ENCODE measurements at places on chromosomes 11 and 22.

DNA sequence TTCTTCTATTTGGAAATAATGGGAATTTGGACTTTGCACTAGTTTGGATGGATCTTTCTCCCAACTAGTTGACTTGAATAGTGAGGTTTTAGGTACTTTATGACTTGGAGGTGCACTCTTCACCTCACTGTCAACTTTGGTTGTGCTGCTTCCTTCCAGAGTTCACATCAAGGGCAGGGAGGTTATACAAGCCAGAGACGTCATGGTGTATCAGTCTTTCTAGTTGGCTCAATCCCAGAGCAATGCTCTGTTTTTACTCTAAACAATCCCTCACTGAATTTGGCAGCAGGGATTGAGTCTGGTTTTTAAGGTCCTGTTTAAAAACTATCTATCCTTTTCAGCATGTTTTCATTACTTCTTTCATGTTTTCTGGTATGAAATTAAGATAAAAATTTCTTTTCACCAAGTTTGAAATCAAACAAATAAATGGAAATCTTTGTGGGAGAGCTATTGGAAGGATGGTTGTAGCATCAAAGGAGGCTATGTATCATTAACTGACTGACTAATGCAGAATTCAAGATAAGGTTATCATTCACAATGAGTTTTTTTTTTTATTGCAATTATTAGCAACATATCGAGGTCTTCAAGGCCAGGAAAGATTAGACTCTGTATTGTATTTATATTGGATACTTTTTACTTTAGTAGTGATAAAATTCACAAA lies 28.0 kb upstream of the ZBED5 start:
- no peak for DNase-seq

GRCh38 chr11:117953024-117953671 lies 23.9 kb upstream of the TMPRSS13 start:
- no peak for DNase-seq

GRCh38 chr22:19463491-19464469 lies 15.2 kb downstream of the UFD1 start:
- peak; percentile 97 for DNase-seq

GRCh38 chr11:1163911-1164735 lies 6.4 kb downstream of the MUC5AC start:
- DNase-seq, result no peak

DNA sequence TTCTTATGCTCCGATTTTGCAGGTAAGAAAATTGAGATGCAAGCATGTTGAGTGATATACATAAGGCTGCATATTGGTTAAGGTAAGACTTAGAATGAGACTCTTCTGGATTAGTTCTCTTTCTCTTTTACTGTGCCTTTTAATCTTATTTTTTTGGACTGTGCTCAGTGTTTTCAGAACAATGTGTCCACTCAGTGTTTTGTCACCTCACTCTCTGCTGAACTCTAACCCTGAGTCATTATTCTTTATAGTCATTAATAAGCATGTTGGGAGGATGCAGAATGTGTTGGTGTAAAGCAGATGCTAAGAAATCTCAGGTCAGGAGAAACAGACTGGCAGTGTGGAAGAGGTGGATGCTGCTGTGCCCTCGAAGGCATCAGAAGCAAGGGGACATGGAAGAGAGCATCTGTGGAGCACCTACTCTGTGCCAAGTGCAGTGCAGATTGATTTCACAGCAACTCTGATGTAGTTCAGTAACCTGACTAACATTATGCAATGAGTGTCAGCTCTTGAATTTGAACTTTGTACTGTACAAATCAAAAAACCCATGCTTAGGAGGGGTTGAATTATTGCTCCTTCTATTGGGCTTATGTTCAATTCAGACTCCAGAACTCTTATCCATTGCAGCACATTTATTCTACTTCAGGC lies 80.7 kb upstream of the LARGE1 start:
- DNase-seq, result no peak

DNA sequence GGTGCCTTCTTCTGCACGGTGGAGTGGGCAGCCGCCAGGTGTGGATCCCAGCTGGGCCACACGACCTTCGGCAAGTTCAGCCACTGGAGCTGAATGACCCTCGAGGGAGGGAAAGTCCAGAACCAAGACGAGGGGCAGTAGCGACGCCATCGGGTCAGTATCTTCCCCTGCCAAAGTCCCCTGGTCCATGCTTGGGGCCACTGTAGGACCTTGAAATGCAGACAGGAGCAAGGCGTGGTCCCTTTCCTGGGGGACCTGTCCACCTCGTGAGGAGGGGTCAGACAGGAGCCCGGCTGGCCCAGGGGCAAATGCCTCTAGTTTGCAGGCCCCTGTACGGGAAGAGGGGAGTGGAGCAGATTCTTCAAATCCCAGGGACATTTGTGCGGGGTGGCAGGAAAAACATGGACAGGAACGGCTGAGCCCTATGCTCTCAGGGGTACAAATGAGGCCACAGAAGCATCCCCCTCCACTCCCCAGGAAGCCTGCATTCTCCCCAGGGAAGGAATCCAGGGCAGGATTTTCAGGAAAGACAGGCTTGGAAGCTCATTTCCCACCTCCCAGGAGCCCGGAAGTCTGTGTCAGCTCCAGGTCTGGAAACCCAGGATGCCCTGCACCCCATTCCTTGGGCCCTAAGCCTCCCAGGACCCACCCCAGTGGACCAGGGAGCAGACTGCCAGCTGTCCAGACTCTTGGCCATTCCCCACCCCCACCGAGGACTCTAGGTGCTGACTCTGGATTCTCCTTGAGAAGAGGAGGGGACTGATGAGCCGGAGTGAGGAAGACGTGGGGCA lies 6.6 kb downstream of the SHANK2 start:
- DNase-seq, result peak; percentile 81

DNA sequence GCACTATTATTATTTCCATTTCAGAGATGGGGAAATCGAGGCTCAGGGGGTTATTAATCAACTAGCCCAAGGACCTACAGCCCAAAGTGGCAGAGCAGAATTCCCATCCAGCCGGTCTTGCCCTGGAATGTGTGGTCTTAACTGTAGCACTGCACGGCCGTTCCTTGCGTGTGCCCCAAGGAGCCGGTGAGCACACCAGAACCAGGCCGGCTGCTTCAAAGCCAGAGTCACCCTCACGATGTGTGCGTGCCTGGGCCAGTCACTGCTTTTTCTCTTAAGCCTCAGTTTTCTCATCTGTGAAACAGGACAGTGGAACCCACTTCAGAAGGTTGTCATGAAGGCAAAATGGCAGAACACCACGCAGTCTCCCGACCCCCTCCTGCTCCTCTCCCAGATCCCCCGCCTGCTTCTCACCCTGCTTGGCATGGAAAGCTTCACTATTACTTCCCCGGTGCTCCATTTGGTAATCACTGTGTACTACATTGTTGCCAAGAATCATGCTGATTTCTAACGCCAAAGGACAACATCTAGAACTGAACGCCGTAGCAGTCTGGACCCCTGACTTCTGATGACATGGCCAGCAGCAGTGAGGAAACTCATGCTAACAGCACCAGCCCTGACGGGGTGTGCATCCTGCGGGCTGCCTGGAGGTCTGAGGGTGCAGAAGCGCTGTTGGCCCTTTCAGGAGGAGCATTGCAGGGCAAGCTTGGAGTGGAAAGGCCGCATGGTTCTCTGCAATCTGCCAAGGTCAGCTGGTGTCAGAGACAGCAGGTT lies 106.8 kb upstream of the B3GAT1 start:
- DNase-seq, result no peak

GRCh38 chr11:57476757-57477506 lies 16.6 kb downstream of the RTN4RL2 start:
- peak; percentile 33 for DNase-seq

DNA sequence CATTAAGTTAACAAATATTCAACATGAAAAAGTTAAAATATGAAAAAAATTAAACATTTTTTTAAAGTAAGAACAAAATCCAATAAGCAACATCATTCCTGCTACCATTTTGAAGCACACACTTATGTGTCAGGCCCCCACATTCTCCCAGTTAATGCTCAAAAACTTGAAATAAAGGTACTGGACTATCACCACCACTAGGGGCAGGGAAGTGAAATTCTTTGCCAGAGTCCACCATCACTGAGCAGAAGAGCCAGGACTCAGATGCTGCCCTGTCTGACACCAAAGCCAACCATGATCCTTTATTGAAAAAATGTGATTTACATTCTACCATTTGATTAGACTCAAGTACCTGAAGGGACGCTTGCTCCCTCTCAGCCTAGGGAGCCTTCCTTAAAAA lies 39.1 kb downstream of the PITPNB start:
- no peak for DNase-seq

DNA sequence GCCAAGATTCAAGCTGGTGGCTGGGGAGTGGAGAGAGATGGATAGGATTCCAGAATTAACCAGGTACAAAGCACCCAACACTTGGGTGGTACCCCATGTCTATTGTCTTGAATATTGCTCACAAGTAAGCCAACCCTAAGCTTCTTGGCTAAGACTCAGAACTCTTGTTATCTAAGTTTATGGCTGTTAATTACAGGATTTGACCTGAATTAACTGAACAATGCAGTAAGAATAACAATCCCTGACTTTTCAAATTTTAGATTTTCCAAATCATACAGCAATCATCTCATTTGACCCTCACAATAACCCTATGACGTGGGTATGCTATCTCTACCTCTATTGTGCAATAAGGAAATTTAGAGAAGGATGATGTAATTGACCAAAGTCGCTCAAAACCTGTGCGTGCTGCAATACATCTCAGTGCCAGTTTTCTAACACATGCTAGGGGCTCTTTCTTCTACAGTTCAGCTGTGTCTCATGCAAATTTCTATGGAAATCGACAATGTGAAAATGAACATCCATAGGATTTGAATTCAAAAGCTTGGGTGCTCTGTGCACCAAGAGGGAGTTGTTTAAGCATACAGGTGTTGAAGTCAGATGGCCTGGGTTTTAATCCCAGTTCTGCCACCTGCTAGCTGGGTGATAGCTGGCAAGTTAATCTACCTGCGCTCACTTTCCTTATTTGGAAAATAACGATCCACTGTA lies 40.1 kb upstream of the APLNR start:
- peak; percentile 41 for DNase-seq

DNA sequence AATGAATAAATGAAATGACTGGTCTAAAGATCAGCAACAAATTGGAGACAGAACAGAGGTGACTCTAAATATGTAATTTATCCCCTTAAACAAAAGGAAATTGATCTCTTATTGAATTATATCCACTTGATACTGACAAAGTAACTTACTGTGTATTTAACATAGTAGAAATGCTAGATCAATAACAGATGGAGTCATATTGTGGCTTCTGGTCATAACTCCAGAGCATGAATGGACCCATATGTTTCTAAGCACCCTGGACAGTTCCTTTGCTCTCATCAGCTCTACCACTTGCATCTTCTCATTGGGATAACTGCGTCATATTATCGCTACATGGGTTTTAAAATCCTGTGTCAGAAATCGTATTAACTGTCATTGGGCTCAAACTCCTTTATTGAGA lies 222.3 kb downstream of the ETS1 start:
- DNase-seq, result peak; percentile 14

DNA sequence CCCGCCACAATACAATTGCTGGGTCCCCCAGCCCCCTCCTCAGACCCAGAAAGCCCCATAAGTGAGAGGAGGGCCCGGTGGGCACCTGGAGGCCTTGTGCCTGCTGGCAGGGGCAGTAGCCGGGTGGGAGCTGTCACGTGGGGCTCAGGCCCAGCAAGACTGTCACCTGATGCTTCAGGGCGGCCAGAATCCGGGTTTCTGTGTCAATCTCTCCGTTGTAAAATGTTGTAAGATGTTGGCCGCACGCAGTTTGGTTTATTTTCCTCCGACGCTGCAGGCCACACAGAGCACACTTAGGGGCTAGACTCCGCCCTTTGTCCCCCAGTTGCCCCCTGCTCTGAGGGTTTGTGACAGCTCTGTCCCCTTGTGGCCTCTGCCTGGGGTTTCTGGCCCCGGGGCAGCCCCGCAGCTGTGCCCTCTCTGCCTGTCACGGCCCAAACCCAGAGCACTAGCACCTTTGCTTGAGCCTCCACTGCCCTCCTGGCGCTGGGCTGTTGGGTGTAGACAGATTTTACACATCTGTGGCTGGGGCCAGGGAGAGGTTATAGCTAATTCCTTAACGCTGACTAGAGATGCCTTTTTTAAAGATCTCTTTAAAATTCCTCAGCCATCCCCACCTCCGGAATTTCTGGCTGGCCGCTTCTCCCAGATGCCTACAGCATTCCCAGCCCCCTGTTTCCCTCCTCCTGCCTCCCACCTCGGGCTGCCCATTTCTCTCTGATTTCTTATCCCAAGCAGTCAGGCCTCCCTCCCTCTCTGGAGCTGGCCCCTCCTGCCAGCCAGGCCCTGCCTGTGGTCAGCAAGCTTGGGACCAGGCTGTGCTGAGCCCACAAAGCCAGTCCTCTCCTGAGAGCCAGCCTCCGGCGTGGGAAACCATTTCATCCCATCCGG lies 3.2 kb upstream of the PRR5 start:
- DNase-seq, result no peak

DNA sequence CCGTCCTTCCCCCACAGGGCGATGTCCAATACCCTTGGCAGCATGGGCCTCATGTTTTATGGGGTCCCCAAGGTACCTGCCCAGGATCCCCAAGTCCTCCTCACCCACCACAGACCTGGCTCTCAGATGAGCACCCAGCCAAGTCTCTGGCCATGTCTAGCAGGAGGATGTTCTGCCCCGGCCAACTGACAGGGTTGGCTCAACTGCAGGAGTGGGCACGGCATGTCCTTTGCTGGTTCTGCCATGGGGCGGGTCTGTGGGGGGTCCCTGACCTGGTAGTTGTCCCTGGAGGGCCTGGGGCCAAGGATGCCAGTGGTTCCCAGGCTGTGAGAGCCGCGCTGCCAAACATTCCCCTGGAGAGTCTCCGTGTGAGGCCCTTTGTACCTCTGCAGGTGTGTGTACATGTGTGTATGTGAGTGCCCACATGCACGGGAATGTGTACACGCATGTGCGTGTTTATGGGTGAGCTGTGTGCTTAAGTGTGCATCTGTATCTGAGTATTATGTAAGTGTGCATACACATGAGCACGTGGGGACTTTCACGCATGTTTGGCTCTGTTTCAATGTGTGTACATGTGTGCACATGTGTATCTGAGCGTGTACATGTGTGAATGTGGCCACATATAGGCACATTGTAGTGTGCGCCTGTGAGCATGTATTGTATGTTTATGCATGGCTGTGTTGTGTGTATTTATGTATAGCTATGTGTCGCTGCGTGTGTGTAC lies 85.5 kb downstream of the KCNQ1 start:
- no peak for DNase-seq

DNA sequence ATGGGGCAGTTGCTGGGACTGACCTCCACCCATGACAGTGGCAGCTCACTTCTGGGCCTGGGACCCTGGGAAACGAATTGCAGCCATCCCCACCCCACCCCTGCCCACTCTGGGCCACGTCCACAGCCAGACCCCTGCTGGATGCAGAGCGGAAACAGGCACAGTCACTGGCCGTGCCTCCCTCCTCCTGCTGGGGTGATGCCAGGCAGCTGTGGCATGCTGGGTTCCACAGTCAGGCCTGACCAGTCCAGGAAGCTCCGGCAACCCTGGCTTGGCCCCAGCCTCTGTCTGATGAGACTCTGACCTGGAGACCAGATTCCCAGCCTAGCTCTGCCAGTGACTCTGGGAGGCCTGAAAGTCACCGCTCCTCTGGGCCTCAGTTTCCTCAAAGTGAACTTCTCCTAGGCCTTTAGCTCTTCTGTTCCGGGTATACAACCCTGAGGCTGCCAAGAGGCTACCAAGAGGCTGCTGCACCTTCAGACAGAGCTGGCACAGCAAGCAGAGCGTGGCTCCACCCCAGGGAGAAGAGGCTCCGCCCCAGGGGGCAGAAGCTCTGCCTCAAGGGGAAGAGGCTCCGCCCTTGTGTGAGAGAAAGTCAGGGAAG lies 8.9 kb downstream of the SULT4A1 start:
- DNase-seq, result no peak

All from trophoblast cell (in vitro differentiated cells and primary cell).